ENCODE measurements at places on chromosomes 5 and 9. TPM values are rescaled to one million over a fixed set of nuclear protein-coding genes. Genes with fewer than 3 reads are reported as not detected.

ASS1 gene
- total RNA-seq = 47.4 TPM

- DNase-seq = no peak
Observed at GRCh38 chr5:19902316-19902934, 85.6 kb downstream of the CDH18 start.

DNA sequence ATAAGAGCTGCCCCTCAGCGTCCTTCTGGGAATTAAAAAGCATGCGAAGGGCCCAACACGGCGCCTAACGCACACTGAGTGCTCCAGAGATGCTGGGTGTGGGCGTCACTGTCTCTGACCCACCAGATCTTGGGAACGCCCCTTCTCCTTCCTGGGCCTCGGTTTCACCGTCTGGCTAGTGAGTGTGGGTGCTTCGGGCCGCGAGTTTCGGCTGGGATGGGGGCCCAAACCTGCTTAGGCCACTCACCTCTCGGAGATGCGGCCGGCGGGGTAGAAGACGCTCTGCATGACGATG lies 3.7 kb downstream of the PIP5KL1 start:
- DNase-seq = no peak

DNA sequence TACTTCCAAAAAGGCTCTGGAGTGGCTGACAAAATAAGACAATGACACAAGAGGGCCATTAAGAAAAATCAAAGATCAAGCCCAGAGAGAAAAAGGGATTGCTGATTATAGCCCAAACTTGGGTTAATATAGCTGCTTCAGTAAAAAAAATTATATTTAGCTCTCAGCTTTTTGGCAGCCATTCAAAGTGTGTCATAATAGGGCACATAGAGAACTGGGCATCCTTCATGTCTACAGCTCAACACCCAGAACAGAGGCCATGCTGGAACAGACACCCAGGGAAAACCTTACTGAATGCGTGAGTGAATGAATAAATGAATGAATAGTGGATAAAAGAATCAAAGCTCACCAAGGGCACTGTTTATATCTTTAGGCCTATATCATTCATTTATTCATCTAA lies 110.1 kb downstream of the SLIT3 start:
- no peak for DNase-seq

BHMT2 gene
- total RNA-seq = 4.5 TPM

MAMDC4 gene
- 8.1 TPM for total RNA-seq

DNA sequence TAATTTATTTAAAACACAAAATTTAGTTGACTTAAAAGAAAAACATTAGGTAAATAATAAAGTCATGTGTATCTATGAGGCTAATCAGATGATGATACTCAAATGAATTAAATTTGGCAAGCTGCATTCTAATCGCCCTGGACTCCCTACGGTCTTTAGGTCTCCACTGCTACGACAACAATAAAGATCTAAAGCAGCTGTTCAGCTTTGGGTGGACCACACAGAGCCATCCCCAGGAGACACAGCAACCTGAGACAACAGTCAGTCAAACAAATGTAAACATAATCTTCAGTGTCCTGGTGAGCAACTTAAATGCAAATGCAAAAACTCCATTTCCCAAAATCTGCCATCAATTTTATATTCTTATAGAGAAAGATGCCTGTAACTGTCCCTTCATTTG lies 65.5 kb downstream of the MCTP1 start:
- DNase-seq = no peak

PCDHGA5 gene
- 8.8 TPM for total RNA-seq

DNA sequence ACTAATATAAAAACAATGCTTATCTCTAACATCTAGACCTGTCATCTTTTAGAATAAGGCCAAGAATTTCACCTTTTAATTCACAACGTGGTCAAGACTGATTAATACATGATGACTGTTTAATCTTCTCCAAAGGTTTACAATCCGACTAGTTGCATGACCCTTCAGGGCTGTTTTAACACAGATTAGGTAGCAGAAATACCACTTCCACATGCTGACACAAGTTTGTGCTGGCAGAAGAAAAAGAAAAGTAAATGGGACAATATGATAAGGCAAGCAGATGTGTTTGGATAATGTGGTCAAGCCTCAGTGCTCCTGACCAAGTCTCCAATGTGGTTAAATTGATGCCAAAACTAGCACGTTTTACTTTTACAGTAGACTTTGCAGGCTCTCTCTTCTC lies 31.1 kb downstream of the SEMA6A start:
- DNase-seq = no peak

- DNase-seq = no peak
Observed at GRCh38 chr9:102087141-102087540, 348.7 kb upstream of the GRIN3A start.

DNA sequence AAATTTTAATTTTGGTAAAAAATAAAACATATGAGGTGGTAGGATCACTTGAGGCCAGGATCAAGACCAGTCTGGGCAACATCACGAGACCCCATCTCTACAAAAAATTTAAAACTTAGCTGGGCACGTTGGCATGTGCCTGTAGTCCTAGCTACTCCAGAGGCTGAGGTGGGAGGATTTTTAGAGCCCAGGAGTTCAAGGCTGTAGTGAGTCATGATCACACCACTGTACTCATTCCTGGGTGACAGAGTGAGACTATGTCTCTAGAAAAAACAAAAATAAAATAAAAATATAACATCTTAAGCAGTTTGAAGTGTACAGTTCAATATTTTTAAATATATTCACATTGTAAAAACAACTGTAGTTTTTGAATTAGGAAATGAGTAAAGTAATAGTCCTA lies 108.3 kb downstream of the SMIM15 start:
- DNase-seq = no peak

SLC25A2 gene
- not detected for total RNA-seq

PRR7 gene
- 1.3 TPM for total RNA-seq

IARS1 gene
- total RNA-seq = 44.2 TPM

GRCh38 chr9:89920951-89921350 lies 316.1 kb downstream of the GADD45G start:
- no peak for DNase-seq
